ENCODE measurements at places on chromosomes 2 and 18.

GRCh38 chr2:14982790-14983189, 350.3 kb downstream of the LRATD1 start:
- DNase-seq = no peak

- DNase-seq = peak; percentile 78
These were observed 7.8 kb upstream of the ARHGAP25 start for GRCh38 chr2:68726608-68727367.

- DNase-seq = no peak
These were observed 164.4 kb upstream of the SESTD1 start for GRCh38 chr2:179429060-179429471.

DNA sequence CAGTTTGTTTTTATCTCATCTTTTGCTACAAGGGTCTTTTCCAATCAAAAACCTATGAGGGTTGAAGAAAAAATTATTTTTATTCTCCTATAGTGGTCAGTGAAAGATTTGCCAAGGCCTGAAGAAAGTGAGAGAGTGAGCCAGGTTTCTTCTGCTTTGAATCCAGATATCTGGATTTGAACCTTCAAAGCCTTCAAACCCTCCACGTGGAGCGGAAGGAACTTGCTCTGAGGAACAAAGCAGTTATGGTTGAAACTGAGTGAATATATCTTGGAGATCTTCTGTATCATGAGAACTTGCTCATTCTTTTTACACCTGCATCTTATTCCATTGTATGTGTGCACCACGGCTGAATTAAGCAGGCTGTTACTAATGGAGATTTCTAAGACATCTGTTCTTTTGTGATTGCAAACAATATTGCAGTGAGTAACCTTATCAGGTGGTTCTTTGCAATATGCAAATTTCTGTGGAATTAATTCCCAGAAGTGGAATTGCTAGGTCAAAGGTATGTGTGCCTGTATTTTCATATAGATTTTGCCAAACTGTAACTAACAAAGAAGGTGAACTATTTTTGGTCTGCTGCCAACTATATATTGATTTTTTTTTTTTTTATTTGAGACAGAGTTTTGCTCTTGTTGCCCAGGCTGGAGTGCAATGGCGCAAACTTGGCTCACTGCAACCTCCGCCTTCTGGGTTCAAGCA, 147.9 kb downstream of the B3GNT2 start:
- no peak for DNase-seq

GRCh38 chr2:38415728-38416291, 38.7 kb upstream of the ATL2 start:
- no peak for DNase-seq

- no peak for DNase-seq
These were observed 17.1 kb upstream of the B3GNT2 start for GRCh38 chr2:62178741-62179271.

DNA sequence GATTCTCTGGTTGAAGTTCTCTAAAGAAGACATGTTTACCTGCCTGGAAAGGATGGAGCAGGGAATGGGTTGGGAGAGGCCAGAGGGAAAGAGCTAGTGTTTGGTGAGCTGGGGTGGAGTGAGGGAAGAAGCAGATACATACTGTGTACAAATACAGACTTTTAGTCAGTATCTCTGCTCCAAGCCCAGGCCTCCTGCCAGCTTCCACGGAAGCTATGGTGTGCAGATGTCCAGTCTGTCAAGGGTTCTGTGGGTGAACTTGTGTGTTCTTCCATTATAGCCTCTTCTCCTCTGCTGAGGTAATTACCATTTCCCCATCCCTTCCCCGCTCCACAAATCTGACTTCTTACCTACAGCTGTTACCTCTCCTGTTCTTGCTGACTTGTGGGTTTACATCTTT, 208.6 kb downstream of the HRH4 start:
- no peak for DNase-seq

Measured in activated gamma-delta T cell treated with Interleukin-2 at 50 U/mL for 16 hours (primary cell).